ENCODE measurements at places on chromosomes 7 and 10.

GRCh38 chr7:139776486-139777132 lies 1.2 kb downstream of the HIPK2 start:
- DNase-seq = no peak

DNA sequence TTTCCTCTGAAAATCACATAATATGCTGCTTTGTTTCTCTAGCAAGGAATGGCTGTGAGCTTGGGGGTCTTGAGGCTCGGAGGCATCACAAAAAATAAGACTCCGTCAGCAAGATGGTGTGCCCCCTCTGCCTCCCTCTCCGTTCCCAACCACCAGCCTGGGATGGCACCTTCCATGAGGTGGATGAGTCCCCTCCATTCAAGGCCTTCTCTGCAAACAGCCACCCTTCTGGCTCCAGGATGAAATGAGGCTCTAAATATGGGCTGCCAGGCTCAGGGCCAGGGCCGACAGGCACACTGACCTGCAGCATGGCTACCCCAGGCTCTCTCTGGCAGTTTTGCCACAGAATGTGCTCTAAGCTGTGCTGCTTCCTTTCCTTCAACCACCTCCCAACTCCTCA lies 521.5 kb downstream of the PTPRN2 start:
- DNase-seq = no peak

DNA sequence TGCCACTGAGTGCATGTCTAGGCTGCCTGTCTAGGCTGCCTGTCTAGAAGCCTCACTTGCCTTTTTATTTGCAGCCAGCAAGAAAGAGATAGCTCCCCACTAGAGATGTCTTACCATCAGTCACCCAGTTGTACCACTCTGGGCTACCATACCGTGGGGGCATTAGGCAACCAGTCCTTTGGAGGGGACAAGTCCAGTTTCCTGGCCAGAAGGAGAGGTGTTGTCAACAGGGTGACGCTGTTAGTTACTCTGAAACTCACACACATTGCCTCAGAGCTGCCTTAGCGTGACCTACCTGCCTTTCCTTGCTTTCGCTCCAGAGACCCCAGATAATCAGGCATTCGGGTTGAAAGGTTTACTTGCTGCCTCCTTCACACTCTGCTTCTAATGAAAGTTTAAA lies 155.4 kb downstream of the CELF2 start:
- no peak for DNase-seq

GRCh38 chr10:110474826-110475225 lies 22.9 kb upstream of the DUSP5 start:
- no peak for DNase-seq

- no peak for DNase-seq
These were observed 10.6 kb upstream of the DNMBP start for GRCh38 chr10:100020142-100020885.

DNA sequence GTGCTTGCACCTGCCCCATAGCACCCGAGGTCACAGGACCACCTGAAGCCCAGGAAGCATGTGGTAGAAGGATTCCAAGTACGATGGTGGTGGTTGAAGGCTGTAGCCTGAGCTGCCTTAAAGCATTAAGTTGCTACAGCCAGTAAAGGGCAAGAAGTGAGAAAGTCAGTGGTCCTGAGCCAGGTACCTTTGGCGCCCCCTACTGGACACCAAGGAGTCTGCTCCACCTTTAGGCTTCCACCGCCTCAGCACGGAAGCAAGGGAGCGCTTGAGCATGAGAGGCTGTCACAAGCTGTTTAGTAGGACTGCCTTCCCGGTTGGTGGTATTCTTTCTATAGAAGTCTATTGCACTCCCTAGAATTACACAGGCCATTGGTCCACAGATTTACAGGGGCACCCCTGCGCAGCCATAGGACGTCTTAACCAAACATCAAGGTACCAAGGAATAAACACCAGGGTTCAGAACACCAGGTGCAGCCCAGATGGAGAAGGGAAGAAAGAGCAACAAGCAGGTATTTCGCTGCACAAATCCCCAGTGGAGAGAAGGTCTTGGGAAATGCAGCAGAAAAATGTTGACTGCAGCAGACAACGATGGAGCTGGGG lies 2.2 kb downstream of the CRTAC1 start:
- no peak for DNase-seq
